ENCODE measurements at places on chromosomes 3 and 15. TPM values are rescaled to one million over a fixed set of nuclear protein-coding genes. Genes with fewer than 3 reads are reported as not detected.

The CPA3 gene
- total RNA-seq, result 3.1 TPM

The KCNH8 gene
- 0.09 TPM for total RNA-seq

The GOLGA8H gene
- 0.49 TPM for total RNA-seq

The HDC gene
- total RNA-seq, result 0.62 TPM

The KLHL6 gene
- 1.5 TPM for total RNA-seq

The SHISA5 gene
- total RNA-seq, result 55.1 TPM

The TRAIP gene
- 4.5 TPM for total RNA-seq

The CDHR4 gene
- not detected for total RNA-seq

The SLC12A1 gene
- total RNA-seq, result not detected

The CPN2 gene
- total RNA-seq, result 0.04 TPM

The PPP1R2 gene
- total RNA-seq, result 32.7 TPM

The CCDC33 gene
- total RNA-seq, result 0.04 TPM

The FOXB1 gene
- not detected for total RNA-seq

The PROK2 gene
- 0.98 TPM for total RNA-seq

The OCA2 gene
- total RNA-seq, result 3.6 TPM

The MRAS gene
- total RNA-seq, result 44.0 TPM

The EXOSC7 gene
- 46.3 TPM for total RNA-seq

The CORO2B gene
- 2.9 TPM for total RNA-seq

The PARP15 gene
- 3.2 TPM for total RNA-seq

The SCAANT1 gene
- not detected for total RNA-seq

The FOXL2 gene
- total RNA-seq, result not detected

The LEKR1 gene
- 0.27 TPM for total RNA-seq

The MYO5C gene
- 5.3 TPM for total RNA-seq

The DNAH12 gene
- total RNA-seq, result 0.58 TPM

The ROBO1 gene
- 38.7 TPM for total RNA-seq

The CAMK2N2 gene
- total RNA-seq, result 0.04 TPM

The PBRM1 gene
- 53.1 TPM for total RNA-seq

The MORF4L1 gene
- total RNA-seq, result 285 TPM

The DAZL gene
- total RNA-seq, result not detected

The CKMT1B gene
- total RNA-seq, result not detected

The LRTM1 gene
- total RNA-seq, result 99.9 TPM

The PPM1L gene
- total RNA-seq, result 11.5 TPM

All from muscle of leg (tissue), 16 donors.